ENCODE measurements at places on chromosomes 7 and 10.

- no peak for DNase-seq
Observed at GRCh38 chr10:5506751-5507648, 7.6 kb upstream of the CALML5 start.

- no peak for DNase-seq
Observed at GRCh38 chr10:113047605-113047962, 97.5 kb downstream of the TCF7L2 start.

- DNase-seq, result no peak
Observed at GRCh38 chr10:17548770-17549169, 68.4 kb downstream of the HACD1 start.

DNA sequence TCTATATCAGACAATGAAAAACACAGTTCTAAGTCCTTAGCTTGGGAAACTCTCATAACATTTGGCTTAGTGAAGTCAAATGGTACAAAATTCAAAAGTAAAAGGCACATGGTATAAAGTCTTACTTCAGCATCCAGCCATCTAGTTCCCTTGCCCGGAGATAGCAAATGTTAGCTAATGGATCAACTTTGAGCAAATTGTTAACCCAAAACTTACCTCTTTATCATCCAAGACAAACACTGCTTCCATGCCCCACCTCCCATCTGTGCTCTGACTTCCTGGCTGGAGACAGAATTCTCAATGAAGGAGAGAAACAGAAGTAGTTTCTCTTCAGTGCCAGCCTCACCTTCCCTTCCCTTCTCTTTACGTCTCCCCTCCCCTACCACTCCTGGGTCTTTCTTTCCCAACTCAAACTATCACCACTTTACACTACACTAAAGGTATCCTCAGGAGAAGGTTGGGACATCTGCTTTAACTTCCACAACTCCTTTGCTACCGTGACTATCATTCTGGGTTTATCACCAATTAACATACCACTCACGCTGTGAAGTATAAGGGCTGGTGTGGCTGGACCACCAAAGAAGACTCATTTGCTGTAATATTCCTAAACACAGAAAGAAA is 21.2 kb upstream of the ZNRF2 start:
- no peak for DNase-seq

- no peak for DNase-seq
Observed at GRCh38 chr10:33674491-33674890, 340.0 kb upstream of the NRP1 start.

DNA sequence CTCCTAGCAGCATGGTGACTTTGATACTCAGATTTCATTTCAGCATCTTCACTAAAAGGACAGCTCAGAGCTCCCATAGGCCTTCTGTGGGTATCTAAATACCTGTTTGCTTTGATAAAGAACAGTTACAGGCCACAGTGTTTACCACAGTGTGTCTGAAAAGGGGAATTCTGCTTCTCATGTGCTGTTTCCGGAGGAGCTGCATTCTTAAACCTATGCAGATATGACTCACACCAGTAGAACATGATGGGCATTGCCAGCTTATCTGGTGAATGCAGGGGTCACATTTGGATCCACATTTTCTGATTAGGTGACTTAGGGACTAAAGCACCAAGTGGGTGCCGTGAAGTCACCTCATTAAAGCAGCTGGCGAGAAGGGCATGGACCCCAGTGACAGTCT is 52.6 kb downstream of the TRRAP start:
- no peak for DNase-seq

GRCh38 chr7:67760971-67761370 is 764.3 kb downstream of the TYW1 start:
- DNase-seq, result no peak

GRCh38 chr7:44220358-44221112 is 19.8 kb downstream of the YKT6 start:
- no peak for DNase-seq

DNA sequence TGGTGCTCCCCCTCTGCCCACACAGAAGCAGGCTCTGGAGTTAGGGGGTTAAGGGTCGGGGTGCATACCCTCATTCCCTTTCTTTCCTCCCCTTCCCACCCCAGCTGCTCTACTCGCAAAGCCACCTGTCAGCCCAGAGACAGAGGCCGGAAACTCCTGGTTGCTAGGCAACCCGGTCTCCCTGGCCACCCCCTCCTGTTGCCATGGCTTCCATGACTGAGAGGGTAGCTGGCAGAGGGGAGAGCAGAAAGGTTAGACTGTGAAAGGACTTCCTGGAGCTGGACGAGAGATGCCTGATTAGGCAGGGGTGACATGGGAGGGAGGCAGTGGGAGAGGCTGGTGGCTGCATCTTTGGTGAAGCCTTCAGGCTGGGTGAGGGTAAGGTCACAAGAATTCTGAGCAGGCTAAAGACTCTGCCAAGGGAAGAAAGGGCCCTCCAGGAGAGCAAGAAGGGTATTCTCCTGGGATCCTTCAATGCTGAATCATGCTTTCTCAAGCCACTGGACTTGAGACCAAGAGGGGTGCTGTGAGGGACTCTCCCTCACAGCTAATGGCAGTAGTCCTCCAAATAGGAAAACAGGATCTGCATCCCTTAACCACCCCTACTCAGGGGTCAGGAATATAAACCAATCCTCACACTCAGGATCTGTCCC is 5.4 kb downstream of the PSD start:
- DNase-seq, result no peak

DNA sequence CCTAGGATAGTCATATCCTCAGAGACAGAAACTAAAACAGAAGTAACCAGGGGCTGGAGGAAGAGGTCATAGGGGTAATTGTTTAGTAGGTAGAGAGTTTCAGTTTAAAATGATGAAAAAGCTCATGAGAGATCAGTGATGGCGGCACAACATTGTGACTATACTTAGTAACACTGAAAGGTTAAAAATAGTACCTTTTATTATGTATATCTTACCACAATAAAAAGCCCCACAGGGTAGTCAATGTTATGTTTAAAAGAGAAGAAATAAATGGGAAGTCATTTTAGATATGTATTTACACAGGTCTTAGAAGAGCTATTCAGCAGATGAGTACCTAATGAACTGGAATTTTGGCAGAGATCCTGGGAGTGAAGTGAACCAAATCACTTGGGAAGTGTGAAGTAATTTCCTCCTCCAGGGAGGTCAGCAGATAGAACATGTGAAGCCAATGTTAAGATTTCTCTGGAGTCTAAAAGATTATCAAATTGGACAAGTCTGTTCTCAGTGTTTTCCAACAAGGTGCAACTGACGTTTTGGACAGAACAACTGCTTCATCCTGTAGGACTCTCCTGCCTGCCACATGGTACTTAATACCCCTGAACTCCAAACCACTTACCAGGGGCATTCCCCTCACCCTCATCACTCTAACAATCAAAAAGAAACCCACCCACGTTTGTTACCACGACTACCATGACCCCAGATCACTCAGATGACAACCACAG is 6.4 kb downstream of the CDCA7L start:
- no peak for DNase-seq

DNA sequence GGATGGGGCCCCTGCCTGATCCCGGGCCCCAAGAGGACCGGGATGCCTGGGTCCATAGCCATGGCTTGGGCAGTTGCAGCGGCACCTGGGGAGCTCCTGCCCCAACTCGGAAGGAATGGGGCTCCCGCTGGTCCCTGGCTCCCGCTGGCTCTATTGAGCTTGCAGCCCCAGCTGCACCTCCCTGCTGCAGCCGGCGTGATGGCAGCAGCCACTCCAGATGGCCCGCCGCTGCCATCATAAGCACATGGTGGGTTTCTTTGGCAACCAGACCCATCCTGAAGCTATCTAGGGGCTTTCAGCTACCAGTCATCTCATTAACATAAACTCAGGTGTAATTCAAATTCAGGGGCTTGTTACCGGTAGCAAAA is 11.1 kb upstream of the DNMBP start:
- no peak for DNase-seq

GRCh38 chr7:80136261-80137055 is 1.8 kb downstream of the GNAI1 start:
- DNase-seq, result no peak

DNA sequence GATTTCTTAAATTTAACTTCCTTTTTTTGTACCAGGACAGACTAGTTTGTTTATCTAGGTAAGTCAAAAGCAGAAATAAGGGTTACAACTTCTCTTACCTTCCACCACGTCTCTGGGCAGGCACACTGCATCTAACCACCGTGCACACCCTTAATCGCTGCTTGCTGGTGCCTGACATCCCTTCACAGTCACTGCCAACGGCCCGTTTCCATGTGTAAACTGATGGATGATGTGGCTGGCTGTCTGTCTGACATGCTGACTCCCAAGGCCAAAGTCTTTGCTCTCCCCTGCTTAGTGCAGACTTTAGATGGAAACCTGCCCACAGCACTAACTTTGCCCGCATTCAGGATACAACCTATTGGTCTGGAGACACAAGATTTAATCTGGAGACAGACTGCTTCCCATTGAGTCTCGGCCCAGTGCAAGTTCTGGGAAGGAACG is 1.1 kb downstream of the TMEM273 start:
- no peak for DNase-seq

- no peak for DNase-seq
Observed at GRCh38 chr10:3853016-3853415, 68.0 kb upstream of the KLF6 start.

GRCh38 chr10:78953113-78953798 is 115.5 kb upstream of the ZMIZ1 start:
- no peak for DNase-seq

GRCh38 chr7:107660381-107661080 is at the start of gene SLC26A4:
Gene SLC26A4 (plus strand): TSS chr7:107660828. CDS start chr7:107661642, 814 bp downstream.
- peak; percentile 5 for DNase-seq

DNA sequence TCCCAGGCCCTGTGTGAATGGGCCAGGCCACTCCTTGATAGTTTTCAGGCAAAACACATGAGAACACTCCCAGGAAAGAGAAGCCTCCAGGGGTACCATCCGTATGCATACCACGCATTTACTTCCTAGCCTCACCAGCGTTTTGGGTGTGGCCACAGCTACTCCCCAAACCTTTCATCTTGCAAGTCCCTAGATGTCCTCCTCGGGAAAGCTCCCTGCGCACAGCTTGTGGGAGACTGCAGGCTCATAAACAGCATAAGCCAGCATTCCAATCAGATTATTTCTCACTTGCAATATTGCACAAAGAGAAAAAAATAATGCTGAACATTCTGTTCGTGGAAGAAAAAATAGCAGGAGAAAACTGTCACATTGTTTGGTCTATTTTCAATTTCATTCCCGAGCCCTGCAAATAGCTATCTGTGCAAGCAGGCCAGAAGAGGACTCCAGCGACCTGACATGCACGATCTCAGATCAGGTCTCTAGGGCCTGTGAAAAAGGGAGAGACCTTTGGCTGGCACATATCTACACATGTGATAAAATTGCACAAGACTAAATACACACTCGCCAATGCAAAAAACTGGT is 175.6 kb downstream of the PLXNA4 start:
- no peak for DNase-seq

GRCh38 chr7:55055479-55055878 is 36.7 kb downstream of the EGFR start:
- DNase-seq, result no peak

GRCh38 chr10:3432081-3432825 is 259.7 kb upstream of the PITRM1 start:
- DNase-seq, result no peak

GRCh38 chr7:96304573-96304972 is 17.3 kb downstream of the SLC25A13 start:
- DNase-seq, result no peak

DNA sequence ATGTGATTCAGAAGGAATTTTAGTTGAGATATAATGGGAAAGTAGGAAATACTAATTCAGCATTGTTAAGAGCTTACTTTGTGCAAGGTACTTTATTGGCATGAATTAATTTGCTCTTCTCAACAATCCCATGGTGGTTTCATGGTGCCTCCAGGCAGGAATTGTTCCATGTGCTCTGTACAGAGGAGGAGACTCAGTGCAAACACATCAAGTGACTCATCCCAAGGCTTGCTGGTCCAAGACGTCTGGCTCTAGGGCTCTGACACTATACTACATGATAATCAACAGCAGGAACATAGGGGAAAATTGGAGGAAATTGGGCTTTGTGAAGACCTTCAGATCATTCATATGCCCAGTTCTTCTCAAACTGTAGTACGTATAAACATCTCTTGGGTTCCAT is 66.5 kb upstream of the PRKG1 start:
- DNase-seq, result no peak

- no peak for DNase-seq
Observed at GRCh38 chr7:92783260-92784201, 52.8 kb downstream of the CDK6 start.

- no peak for DNase-seq
Observed at GRCh38 chr10:111491154-111491553, 414.3 kb downstream of the ADRA2A start.

GRCh38 chr7:28954471-28954870 is 3.7 kb downstream of the TRIL start:
- no peak for DNase-seq

DNA sequence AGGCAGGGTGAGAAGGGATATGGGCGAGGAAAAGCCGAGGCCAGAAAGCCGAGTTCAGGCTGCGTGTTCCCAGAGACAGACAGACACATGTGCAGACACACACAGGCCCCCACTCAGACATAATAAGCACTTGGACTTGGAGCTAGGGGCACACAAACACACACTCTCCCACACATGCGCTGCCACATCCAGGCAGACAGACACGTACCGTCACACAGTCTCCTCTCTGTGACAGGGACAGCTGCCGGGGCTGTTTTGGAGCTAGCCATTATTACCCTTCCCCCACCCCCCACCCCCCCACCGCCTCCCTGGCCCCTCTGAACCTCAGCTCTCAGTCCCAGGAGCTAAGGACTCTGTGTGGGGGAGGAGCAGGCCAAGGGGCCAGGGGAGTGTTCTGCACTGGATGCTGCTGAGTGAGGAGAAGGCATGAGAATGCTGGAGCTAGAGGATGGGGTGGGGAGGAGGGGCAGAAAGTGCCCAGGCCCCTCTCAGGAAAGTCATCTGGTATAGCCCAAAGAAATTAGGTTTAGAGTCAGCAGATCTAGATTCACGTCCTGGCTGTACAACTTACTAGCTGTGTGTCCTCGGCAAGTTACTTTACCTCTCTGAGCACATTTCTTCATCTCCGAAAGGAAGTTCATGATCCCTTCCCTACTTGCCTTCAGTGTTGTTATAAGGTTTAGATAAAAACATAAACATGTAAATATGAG is 6.3 kb downstream of the PITX3 start:
- DNase-seq, result no peak

DNA sequence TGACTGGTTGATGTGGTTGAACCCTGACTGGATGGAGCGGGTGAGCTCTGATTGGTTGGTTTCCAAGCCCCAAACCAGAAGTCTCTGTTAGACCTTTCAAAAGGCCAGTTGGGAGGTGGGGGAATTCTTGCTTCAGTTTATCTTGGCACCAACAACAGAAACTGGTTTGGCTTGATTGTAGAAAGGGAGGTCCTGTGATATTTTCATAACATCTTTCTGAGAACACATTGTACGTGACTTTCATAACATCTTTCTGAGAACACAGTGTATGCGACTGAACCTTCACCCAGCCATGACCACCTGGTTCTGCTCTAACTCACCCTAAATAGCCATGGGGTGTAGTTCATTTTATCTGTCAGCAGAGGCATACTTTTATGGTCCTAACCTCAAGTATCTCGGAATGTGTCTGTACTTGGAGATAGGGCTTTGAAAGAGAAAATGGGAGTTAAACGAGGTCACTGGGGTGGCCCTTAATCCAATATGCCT is 88.3 kb downstream of the GALNT17 start:
- no peak for DNase-seq
